ENCODE measurements at places on chromosomes 2 and 18.

DNA sequence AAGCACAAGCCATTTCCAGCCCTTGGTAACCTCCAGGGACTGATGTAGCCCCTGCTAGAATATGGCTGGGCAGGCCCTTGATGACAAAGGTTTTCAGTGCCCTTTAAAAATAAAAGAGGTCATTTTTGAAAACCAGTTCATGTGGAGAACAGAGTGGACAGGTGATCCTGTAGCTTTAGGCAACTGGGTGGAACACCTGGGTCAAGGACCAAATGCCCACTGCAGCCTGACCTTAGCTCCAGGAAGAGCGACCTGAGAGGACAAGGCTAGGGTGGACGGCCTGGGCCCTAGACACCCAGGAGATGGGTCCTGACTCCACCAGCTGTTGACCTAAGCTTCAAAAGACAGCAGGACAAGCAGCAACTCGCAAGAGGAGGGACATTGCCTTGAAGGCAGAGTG is 116.6 kb downstream of the LIPG start:
- H3K36me3 ChIP-seq: no peaks in the 10 kb centered on the region
- H3K27me3 ChIP-seq: peaks cover 26% of the 10 kb centered on the region
- no peak for DNase-seq
- no peak overlapping the region for H3K27ac ChIP-seq
- no peak overlapping the region for H3K4me3 ChIP-seq

- H3K4me3 ChIP-seq: no peak overlapping the region
- H3K27me3 ChIP-seq: no peaks in the 10 kb centered on the region
- H3K4me1 ChIP-seq: no peaks in the 10 kb centered on the region
- no peaks in the 10 kb centered on the region for H3K36me3 ChIP-seq
These were observed 35.5 kb downstream of the GREB1L start for GRCh38 chr18:21277578-21277977.

DNA sequence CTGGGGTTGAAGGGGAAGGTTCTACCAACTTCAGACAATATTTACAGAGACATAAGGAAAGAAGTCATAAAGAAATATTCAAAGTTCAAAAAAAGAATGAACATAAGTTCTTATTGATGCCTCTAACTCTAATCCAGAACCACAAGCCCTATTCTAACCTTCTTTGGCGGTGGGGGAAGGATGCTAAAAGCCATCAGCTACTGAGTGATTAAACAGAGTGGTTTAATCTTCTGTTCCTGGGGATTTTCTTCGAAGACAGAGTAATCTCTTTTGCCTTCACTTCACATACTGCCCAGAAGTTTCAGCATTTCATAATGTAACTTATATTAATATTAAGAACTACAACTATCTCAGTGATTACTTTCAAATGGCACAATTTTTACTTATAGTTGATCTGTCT is 51.2 kb upstream of the TXNDC2 start:
- H3K4me1 ChIP-seq: no peaks in the 10 kb centered on the region
- no peak overlapping the region for H3K27ac ChIP-seq
- 0 out of 2 replicates have a peak, but pooled peaks cover 5% of the 10 kb centered on the region for H3K36me3 ChIP-seq
- no peak overlapping the region for H3K4me3 ChIP-seq
- no peak for DNase-seq

GRCh38 chr2:20421336-20421987 is 25.4 kb upstream of the RHOB start:
- peaks cover 38% of the 10 kb centered on the region for H3K4me1 ChIP-seq
- no peaks in the 10 kb centered on the region for H3K27me3 ChIP-seq
- H3K36me3 ChIP-seq: no peaks in the 10 kb centered on the region
- H3K4me3 ChIP-seq: no peak overlapping the region
- DNase-seq: no peak

DNA sequence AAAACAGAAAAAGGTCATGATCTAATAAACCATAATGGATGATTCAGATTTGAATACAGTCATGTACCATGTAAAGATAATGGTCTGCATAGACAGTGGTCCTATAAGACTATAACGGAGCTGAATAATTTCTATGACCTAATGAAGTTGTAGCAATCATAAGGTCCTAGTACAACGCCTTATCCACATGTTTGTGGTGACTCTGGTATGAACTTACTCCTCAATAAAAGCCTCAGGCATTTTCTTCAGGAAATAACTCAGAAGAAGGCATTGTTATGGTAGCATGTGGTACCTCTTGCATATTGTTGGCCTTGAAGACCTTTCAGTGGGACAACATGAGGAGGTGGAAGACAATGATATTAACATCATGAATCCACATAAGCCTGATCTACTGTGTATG is 883.3 kb downstream of the CNTNAP5 start:
- DNase-seq: no peak
- no peaks in the 10 kb centered on the region for H3K36me3 ChIP-seq
- H3K27ac ChIP-seq: no peak overlapping the region

DNA sequence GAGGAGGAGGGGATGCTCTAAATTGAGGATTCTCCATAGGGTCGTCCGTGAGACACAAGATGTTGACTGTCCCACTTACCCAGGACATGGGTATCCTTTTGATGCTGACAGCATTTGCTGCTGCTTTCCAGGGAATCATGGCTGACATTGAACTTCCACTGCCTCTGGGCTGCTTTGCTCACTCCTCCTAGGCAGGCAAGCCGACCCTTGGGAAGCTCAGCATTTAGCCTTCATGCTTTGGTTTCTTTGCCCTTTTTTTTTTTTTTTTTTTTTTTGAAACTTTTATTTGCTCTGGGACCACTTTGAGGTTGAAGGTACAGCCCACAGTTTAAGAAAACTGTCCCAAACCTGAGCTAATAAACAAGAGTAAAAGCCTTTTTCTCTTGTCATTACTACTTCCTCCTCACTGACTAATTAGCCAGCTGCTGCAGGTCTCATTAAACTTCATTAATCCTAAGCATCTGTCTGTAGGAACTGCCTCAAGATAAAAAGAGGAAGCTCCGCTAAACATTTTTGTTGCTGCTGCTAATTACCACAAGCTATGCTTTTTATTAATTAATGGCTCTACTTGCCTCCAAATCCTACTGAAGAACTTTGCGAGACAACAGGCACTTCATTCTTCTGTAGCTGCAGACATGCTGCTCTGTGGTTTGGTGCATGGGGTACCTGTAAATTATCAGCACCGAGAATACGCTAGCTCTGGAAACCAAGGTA is 125.4 kb downstream of the SPTBN1 start:
- H3K27me3 ChIP-seq: no peaks in the 10 kb centered on the region
- DNase-seq: no peak
- H3K27ac ChIP-seq: no peak overlapping the region
- H3K4me3 ChIP-seq: no peak overlapping the region
- peaks cover 1% of the 10 kb centered on the region for H3K36me3 ChIP-seq

DNA sequence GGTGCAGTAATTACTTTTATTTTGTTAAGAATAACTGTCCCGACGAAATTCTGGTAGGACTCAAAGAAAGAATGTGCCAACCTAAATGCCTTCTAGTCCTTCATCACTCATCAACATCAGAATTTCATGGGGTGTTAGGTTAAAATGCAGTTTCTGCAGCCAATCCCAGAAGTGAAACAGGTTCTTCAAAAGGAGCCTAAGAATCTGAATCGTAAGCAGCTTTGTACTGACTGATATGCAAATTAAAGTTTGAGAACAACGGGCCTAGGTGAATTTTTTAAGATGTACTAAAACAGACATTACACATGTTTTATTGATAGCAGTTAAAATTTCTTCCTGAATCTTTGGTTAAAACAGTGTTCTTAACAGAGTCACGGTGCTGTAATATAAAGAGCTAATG is 140.3 kb upstream of the ZC3H15 start:
- H3K27ac ChIP-seq: no peak overlapping the region
- no peak overlapping the region for H3K4me3 ChIP-seq
- no peak for DNase-seq
- H3K36me3 ChIP-seq: no peaks in the 10 kb centered on the region
- H3K27me3 ChIP-seq: no peaks in the 10 kb centered on the region

DNA sequence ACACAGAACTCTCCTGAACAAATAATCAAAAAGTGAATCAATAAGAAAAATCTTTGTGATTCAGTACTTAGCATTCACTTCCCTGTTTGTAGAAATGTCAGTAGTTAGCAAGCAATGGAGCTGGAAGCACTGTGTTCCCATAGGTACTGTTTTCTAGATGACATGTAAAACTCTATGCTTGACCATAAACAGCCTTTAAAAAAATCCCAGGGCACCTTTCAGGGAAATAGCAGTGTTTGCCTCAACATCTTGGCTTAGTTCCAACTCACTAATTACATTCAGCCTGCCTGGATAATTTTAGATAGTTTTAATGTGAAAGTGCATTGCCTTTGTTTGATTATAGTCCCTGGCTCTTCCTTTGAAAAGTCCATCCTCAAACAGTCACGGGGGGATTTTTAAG is 721.8 kb downstream of the ERBB4 start:
- DNase-seq: no peak
- no peak overlapping the region for H3K4me3 ChIP-seq
- H3K27ac ChIP-seq: no peak overlapping the region

GRCh38 chr2:96374211-96374951 is 38.8 kb downstream of the NCAPH start:
- no peak overlapping the region for H3K4me3 ChIP-seq
- H3K36me3 ChIP-seq: peaks cover 11% of the 10 kb centered on the region
- H3K4me1 ChIP-seq: no peaks in the 10 kb centered on the region
- no peak overlapping the region for H3K27ac ChIP-seq
- DNase-seq: peak; percentile 39

GRCh38 chr18:13500227-13500865 is 226.0 kb downstream of the FAM210A start:
- H3K4me1 ChIP-seq: no peaks in the 10 kb centered on the region
- H3K36me3 ChIP-seq: no peaks in the 10 kb centered on the region
- H3K27me3 ChIP-seq: peaks cover 3% of the 10 kb centered on the region
- no peak overlapping the region for H3K4me3 ChIP-seq

- H3K27ac ChIP-seq: no peak overlapping the region
- H3K27me3 ChIP-seq: peaks cover 45% of the 10 kb centered on the region
- H3K4me3 ChIP-seq: no peak overlapping the region
- H3K36me3 ChIP-seq: no peaks in the 10 kb centered on the region
- H3K4me1 ChIP-seq: peaks cover 6% of the 10 kb centered on the region
- no peak for DNase-seq
These were observed 66.3 kb downstream of the LIPG start for GRCh38 chr18:49628119-49628518.

GRCh38 chr2:55090702-55091101 is 40.5 kb upstream of the RTN4 start:
- H3K36me3 ChIP-seq: no peaks in the 10 kb centered on the region
- no peaks in the 10 kb centered on the region for H3K27me3 ChIP-seq
- H3K27ac ChIP-seq: 0 out of 2 replicates have a peak overlapping the region, but pooled peaks have one; percentile 22
- H3K4me1 ChIP-seq: peaks cover 24% of the 10 kb centered on the region
- DNase-seq: peak; percentile 77
- H3K4me3 ChIP-seq: no peak overlapping the region

- no peaks in the 10 kb centered on the region for H3K36me3 ChIP-seq
- DNase-seq: no peak
- no peaks in the 10 kb centered on the region for H3K27me3 ChIP-seq
- no peaks in the 10 kb centered on the region for H3K4me1 ChIP-seq
These were observed 305.7 kb upstream of the MYT1L start for GRCh38 chr2:2636813-2637212.

- no peaks in the 10 kb centered on the region for H3K27me3 ChIP-seq
- H3K27ac ChIP-seq: no peak overlapping the region
- H3K4me3 ChIP-seq: no peak overlapping the region
These were observed 66.7 kb downstream of the USP40 start for GRCh38 chr2:233499928-233500327.

DNA sequence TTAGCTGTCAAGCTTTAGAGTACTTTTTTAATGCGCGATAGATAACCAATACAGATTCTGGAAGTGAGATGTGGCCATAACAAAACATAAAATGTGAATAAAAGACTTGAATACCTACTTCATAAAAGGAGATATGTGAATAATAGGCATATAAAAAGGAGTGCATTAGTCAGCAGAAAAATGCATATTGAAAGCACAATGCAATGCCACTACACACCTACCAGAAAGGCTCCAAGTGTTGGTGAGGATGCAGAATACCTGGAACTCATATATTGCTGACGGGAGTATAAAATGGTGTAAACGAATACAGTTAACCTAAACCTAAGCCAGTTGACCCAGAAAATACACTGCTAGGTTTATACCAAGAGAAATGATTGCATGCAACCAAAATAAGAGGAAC is 10.9 kb upstream of the RAPGEF4 start:
- H3K27me3 ChIP-seq: no peaks in the 10 kb centered on the region
- no peak overlapping the region for H3K27ac ChIP-seq
- H3K4me1 ChIP-seq: no peaks in the 10 kb centered on the region

GRCh38 chr18:50341443-50341842 is 33.4 kb upstream of the SKA1 start:
- no peak overlapping the region for H3K4me3 ChIP-seq
- no peaks in the 10 kb centered on the region for H3K27me3 ChIP-seq
- no peaks in the 10 kb centered on the region for H3K4me1 ChIP-seq
- H3K27ac ChIP-seq: no peak overlapping the region

- H3K27me3 ChIP-seq: no peaks in the 10 kb centered on the region
- DNase-seq: no peak
- peaks cover 4% of the 10 kb centered on the region for H3K4me1 ChIP-seq
- no peak overlapping the region for H3K4me3 ChIP-seq
- H3K36me3 ChIP-seq: no peaks in the 10 kb centered on the region
These were observed 107.9 kb upstream of the PARD3B start for GRCh38 chr2:204437408-204437807.

- peak overlapping the region; percentile 94 for H3K27ac ChIP-seq
- H3K4me1 ChIP-seq: peaks cover 17% of the 10 kb centered on the region
- no peaks in the 10 kb centered on the region for H3K36me3 ChIP-seq
- no peak overlapping the region for H3K4me3 ChIP-seq
These were observed 91.9 kb upstream of the FN1 start for GRCh38 chr2:215527736-215528135.

Measured in IMR-90 (cell line).